Adipocyte (in vitro differentiated cells): ENCODE measurements at places on chromosomes 5 and 9.

GRCh38 chr5:151461312-151461711, 13.9 kb downstream of the SLC36A1 start:
- no peak for DNase-seq

DNA sequence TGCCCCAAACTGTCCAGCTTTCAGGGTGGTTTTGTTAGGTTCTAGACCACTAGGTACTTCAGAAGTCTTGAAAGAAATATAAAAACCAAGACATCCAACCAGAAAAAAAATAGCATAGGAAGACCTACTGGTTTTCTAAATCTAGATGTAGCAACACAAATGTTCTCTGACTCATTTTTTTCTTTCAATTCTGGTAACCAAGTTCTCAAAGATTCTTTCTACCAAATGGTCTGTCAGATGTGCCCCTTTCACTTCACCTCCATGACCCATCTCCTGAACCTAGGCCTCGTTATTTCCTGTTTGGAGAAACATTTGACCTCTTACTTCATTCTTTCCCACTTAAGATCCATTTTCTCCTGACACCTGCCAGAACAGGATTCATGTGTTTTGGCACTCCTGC, 355.3 kb downstream of the KIAA0825 start:
- DNase-seq, result no peak

GRCh38 chr9:124270504-124271335, 13.0 kb downstream of the NEK6 start:
- no peak for DNase-seq

- no peak for DNase-seq
Measured at GRCh38 chr9:18865542-18865941, 167.5 kb downstream of the SAXO1 start.

DNA sequence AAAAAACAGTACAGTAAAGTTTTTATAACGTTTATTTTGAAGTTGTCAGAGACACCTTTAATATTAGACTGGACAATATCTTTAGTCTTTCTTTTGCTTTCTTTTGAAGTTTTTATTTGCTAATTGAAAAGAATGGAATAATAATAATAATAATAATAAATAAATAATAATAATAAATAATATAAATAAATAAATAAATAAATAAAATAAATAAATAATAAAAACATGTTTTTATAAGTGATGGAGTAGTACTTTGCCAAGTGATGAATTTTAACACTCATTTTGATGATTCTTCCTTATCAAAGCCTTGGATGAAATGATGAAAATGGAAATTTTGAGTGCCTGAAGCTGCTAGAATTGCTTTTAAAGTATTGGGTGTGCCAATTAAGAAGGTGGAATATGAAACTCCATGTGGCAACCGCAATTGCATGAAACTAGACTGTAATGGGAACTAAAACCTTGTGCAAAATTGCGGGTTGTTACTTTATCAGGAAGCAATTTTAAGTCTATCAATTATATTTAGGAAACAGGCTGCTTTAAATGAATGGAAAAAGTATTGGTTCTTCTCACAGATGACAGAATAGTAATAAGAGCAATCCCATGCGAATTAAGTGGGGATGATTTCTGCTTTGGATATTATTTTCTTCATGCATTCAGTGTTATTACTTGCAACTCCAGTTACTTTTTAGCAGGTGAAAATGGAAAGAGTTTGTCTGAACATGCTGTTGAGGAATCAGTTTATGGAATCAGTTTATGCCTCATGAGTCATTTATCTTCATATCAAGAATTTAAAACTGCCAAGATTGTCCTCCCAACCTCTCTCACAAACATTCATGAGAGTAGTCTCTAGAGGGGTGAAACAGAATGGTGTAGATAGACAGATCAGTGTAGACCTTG, 4.6 kb downstream of the ANXA1 start:
- peak; percentile 17 for DNase-seq

GRCh38 chr5:76082772-76083554, at the start of gene SV2C:
SV2C (plus strand) TSS chr5:76083383; CDS start chr5:76131751, 48,368 bp downstream.
- DNase-seq, result peak; percentile 39

DNA sequence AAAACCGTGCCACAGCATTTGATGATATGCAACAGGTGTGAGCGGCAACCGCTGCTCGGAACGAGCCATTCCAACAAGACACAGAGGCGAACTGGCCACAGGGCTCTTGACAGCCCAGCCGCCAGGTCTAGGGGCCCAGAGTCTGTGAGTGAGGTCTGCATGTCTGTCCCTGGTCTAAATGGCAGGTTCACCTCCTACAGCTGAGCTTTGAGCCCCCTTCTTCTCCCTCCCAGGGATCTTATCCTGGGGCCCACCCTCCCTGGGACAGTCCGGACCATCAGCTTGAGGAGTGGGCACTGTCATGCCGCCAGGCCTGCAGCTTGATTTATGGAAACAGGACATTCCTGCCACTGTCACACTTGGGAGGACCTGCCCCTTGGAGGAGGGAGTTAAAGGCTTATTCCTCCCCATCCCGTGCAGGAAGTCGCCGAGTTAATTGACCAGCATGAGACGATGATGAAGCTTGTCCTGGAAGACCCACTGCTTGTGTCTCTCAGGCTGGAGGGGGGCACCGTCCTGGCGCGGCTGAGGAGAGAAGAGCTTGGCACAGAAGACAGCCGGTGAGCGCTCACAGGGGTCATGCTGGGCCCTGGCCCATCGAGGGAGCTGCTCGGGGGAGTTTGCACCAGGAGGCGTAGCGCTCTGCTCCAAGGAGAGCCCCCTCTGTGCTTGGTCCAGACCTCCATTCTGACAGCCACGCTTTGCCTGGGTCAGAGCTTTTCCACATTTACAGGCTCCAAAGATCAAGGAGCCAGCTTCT, 35.5 kb upstream of the LRRC14B start:
- no peak for DNase-seq

GRCh38 chr5:14292766-14293658, 149.9 kb downstream of the TRIO start:
- no peak for DNase-seq

DNA sequence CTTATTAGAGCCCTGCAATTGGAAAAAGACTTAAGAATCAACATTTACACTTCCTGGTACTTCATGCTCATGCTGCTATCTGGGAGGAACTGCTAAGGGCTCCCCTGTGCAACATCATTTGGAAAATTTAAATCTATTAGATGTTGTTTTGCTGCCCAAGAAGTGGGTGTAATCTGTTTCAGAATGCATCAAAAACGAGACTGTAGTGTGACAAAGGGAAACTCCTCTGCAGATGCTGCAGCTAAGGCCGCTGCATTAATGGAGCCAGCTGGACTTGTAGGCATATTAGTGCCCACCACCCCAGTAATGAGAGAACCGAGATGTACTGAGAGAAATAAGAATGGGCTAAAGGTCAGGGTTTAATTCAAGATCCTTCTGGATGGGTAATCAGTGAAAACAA, 11.1 kb upstream of the PAIP1 start:
- no peak for DNase-seq

GRCh38 chr5:26553079-26553478, 485.3 kb downstream of the CDH9 start:
- no peak for DNase-seq

DNA sequence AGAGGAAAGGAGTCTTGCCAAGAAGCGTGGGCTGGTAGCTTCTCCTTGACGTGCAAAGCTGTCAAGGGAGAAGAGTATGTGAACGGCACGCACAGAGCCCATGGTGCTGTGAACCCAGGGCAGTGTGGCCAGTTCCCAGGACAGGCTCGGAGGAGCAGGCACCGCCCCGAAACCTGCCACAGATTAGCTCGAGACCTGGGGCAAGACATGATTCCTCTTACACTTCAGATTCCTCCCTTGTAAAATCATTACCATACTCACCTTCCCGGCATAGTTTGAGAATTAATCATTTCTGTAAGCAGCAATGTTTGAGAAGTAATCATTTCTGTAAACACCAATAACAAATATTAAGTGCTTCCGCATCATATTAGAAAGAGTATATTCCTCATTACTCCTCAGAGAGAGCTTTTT, 19.9 kb downstream of the GOLM1 start:
- DNase-seq, result no peak

DNA sequence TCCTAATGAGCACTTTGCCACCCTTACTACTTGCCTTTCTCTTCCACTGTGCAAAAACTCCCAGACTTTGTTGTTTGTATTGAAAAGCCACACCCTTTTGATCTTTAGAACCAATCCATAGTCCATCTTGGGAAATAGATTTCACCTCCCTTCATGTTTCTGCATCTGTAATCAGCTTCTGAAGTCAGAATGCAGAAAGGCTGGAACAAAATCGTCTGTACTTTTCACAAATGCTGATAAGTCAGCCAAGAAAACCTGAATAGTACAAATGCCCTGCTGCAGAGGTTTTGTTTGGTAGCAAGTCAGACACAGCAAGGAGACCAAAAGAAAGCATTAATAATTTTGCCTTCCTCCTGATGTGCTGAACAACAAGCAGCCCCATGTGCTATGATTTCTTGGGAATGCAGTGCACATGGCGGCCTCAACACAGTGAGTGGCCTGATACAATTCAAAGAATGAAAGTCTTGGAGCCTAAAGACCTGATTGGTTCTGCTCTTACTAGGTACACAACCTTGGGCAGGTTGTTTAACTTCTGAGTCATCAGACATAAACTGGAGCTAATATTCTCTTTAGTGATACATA, 59.2 kb upstream of the STK32A start:
- DNase-seq, result no peak

DNA sequence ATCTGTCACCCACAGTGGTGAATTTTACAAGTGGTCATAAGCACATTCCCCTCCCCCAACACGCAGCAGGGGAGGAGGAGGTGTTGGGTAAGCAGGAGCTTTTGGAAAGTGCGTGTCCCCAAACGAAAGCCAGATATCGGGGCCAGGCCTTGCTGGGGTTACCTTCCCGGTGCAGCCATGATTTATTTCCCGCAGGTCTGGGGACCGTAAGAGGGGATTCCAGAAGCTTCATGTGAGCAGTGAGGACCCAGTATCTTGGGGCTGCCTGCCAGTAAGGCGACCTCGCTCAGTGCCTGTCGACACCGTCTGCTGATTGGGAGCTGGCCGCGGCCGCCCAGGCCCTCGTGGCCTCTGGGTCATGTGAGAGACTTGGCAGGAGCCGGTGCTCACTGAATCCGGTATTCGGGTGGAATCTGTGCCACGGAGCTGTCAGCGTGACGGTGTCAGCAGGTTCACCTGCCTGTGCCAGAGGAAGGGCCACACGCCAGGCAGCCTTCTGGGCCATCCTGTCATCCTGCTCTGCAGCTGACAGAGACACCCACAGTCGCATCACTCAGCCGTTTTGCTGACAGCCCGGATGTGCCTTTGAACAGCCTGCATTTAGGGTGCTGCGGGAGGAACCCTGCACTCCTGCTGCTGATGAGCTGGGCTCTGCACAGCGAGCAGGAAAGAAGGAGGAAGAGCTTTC, 37.3 kb downstream of the SEC61B start:
- DNase-seq, result peak; percentile 26

GRCh38 chr9:125997196-125997823, 250.1 kb downstream of the PBX3 start:
- DNase-seq, result no peak

DNA sequence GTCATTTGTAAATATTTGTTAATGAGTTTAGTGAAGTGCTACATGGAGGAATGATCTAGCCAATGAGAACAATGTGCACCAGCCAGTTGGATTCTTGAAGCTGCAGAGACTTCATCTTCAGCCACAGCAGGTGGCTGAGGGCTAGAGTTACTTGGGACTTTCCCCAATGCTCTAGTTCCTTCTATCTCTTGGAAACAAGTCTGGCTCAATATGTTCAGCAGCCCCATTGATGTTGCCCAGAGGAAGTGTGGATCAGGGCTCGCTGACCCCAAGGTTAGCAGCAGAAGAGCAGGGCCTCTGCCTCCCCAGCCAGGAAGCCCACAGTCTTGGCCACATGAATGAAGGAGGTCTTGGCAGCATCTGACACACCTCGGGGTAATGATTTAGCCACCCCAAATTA, 117.5 kb downstream of the SLC1A3 start:
- no peak for DNase-seq

DNA sequence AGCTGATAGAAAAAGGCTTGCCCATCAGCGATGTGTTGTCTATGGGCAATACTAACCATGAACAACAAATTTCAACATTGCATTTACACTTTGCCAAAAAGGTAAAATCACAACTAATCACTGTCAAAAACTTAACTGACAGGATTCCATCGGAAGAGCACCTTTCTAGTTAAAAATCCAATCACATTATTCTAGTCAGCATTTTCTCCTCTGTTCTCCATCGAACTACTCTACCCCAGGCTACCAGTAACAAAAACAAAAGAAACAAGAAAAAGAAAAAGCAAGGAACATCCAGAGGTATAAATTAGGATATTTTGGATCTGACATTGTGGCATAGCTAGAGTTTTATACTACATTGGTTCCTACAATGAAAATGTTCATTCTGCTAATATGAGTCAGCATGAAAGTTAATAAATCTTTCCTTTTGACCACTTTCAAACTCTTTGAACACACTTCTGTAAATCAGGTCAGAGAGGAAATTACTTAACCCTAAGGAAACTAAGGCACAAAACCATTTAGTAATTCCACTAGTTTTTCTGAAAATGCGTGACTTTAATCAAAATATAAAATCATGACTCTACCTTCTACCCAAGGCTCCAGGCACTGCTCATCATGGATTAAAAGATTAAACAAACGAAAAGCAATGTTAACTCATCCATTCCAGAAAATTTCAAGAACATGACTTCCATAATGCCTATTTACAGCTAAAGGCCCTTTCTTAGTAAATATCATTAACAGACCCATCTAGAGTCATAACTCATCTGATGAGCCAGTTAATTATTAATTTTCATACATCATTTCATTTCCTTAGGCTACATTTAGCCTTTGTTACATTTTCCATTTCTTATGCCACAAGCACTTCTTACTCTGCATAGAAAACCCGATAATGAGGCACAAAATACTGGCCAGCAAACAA, 10.2 kb downstream of the GLIS3 start:
- DNase-seq, result no peak

GRCh38 chr9:89743573-89744254, 138.9 kb downstream of the GADD45G start:
- no peak for DNase-seq

DNA sequence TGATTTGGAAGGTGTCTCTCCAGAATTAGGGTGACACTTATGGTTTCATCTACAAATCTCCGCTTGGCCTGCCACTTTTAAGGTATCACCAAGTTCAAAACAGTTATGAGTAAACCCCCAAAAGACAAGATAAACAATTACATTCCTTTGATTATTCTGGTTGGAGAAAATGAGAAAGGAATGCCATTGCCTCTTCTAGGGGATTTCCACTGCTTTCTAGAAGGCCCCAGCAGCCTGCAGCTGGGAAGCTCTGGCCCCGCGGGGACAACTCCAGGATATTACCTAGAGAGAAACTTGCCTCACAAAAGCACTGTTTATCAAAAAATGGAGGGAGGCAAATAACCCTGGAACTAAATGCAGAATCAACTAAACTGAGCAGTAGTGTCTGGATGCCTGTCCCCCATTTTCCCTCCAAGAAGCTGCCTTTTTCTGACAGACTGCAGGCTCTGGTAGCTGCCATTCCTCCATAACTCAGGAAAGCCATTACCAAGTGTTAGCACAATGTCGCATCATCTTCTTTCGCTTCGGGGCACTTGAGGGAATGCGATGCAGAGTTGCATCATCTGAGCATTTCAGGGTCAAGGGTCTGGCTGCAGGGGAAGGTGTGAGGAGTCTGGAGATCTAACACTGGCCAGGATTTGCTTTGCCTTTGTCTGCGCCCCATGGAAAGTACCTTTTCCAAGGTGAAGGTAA, 71.5 kb upstream of the PLPP6 start:
- peak; percentile 26 for DNase-seq

- DNase-seq, result peak; percentile 27
Measured at GRCh38 chr5:57414857-57415256, 67.8 kb downstream of the ACTBL2 start.

GRCh38 chr9:25658571-25658970, 19.7 kb downstream of the TUSC1 start:
- DNase-seq, result no peak
